H7 (cell line): ENCODE measurements at places on chromosomes 3 and 15.

DNA sequence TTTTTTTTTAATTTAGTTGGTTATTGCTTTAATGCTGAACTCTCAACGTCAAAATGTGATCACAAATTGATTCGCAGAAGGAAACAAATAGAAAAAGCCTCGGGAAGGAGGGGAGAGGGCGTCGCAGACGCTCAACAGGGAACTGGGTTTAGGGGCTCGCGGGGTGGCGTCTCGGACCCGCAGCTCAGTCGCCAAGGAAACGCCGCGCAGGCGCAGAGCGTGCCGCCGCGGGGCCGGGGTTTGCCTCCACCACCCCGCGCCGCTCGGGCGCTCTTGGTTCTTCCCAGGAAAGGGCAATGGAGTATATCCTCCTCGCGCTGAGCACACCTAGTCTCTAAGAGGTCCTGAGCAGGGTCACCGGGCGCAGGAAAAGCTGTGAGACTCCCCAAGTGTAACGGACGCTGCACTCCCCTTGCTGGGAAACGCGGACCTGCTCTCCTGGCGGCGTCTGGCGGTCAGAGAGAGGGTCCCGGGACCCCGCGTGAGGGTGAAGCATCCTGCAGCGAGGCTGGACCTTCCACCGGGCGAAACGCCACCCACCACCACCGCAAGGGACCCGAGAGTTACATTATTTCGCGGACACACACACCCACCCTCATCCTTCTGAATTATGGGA, 753 bp downstream of the PLCH1 start:
- DNase-seq = peak; percentile 95

GRCh38 chr15:81056304-81056703, 55.6 kb downstream of the TLNRD1 start:
- no peak for DNase-seq

- no peak for DNase-seq
These were observed 57.2 kb upstream of the GOLGA8B start for GRCh38 chr15:34640661-34641060.

DNA sequence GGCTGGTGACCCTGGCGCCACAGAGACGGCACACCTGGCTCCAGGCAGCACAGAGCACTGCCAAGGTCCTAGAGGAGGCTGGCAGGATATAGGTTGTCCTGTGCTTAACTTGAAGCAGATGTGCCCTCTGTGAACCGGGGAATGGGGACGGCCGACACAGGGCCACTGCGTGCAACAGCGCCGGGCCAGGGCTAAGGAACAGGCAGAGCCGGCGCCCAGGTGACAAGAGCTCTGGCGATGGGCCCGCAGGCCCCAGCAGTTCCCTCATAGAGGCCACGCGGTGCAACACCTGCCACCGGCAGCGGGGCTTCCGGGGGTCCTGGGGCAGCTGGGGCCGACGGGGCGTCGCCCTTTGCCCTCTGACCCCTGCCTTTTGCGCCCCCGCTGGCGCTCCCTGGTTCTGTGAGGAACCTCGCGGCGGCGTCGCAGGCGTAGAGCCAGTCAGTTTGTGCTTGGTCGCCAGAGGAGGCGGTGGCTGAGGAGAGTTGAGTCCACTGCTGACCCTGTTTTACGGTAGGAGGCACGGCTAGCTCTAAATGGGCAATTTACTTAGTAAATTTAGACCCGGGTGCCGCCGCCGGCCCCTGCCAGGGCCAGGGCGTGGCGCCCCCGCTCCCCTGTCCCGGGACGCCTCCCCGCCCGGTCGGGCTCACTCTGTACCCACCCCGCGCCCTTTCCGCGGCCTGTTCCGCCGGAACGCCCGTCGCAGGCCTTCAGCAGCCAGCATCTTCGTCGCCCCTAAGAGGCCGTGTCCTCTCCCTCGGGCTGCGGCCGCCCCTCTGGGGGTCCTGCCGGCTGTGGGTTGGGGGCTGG, at the start of gene NPAP1:
Gene NPAP1 (plus strand): TSS at position 444 of the 813 bp plus-strand sequence. CDS start 93 bp downstream, at position 537.
- DNase-seq = peak; percentile 17

GRCh38 chr15:100980410-100981046, 61.4 kb downstream of the LRRK1 start:
- no peak for DNase-seq

DNA sequence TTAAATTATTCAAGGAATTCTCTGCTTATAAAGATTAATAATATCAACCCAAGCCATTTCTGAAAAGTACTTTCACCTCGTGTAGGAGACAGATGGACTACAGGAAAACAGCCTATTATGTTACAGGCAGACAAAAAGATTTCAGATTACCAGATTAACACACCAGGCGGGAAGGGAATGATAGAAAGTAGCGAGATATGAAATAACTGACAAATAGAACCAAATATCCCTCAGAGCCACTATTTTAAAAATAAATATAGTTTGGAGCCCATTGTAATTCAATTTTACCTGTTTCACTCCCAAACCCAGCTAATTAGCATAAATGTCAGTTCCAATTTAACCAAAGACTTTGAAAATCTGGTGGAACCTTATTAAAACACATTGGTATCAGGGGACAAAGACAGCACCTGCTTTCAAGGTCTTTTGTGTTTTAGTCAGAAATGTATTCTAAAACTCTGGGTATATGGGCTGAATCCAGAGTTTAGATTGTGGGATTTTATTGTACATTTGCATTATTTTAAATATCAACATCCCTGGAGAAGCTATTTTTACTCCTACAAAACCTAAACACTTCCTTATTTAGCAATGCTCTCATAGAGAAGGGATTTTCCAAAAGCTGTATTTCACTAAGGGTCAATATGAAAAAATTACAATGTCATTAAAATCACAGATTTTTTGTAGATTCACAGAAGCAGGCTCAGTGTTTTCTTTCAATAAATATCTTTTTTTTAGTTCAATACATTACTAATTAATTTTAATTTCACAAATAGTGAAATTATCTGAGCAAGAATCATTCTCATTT, 138.4 kb downstream of the TNIK start:
- no peak for DNase-seq

GRCh38 chr3:179233043-179233442, 17.9 kb downstream of the KCNMB3 start:
- no peak for DNase-seq

DNA sequence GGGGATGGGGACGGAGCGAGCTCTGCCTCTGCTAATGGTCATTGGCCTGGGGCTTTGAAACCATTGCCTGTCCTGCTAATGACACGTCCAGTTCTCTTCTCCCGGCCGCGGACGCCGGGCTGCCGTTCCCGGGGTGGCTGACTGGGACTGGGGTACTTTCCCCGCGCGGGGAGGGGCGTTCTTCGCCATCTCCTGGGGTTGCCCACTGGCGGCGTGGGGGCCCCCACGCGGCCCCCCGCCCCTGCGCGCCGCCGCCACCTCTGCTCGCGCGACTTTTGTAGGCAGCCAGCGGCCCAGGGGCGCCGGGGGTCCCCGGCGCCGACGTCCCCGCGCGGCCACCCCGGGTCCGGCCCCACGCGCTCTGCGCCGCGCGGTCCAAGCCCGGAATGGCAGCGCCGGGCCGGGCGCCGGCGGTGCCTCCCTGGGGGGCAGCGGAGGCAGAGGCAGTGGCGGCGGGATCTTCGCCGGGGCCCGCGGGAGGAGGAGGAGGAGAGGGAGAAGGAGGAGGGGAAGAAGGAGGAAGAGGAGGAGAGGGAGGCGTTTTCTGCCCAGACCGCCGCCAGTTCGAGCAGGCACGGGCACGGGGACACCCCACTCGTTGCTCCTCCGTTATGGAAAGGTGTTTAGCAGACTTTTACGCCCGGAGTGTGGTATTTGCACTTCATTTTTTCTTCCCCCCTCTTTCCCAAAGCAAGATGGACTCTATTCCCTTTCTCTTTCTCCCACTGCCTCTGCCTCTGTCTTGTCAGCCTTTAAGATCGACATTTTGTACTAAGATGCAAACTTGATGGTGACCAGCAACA, 2.3 kb downstream of the BBX start:
- peak; percentile 62 for DNase-seq

DNA sequence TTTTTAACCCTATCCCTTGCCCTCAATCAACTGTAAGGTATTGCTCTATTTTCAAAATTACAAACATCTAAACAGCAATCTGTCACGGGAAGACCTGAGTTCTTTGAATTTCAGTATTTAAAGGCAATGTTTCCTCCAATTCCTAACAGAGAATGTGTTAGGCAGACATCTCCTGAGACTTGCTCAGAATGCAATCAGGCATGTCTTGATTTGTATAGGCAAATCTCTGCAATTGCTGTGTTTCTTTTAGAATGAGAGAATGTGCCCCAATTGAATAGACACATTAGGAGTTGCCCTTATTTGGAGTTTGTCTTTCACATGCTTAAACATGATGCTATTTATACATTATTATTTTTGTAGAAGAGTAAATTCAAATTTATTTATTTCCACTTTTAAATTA, 205.6 kb downstream of the CADM2 start:
- DNase-seq = no peak

DNA sequence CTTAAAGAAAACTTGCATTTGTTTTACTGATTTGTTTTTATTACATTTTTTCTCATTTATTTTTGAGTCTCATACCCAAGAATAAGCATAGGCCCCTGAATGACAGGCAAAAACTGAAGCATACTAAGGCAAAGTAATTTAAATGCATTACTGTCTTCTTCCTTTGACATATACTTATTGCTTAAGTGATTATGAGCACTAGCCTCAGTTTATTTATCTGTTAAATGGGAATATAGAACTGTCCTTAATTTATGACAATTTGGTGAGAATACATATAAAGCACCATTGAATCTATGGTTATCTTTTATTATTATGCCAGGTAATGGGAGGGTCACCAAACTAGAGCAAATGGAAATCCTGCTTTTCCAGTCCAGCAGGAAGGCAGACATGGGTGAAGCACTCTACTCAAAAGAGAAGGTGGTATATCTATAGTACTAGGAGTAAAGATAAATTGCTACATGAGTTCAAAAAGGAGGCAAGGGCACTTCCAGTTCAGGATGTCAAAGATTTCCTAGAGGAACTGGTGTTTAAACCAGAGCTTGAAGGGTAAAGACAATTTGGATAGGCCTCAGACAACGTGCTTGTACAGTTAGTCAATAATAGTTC, 435.0 kb downstream of the FOXP1 start:
- no peak for DNase-seq

- DNase-seq = no peak
These were observed 38.1 kb upstream of the RASA2 start for GRCh38 chr3:141448606-141449220.
